HCEC 1CT (cell line): ENCODE measurements at places on chromosomes 11 and 22.

- no peak for DNase-seq
Observed at GRCh38 chr11:46102843-46103242, 18.4 kb downstream of the PHF21A start.

DNA sequence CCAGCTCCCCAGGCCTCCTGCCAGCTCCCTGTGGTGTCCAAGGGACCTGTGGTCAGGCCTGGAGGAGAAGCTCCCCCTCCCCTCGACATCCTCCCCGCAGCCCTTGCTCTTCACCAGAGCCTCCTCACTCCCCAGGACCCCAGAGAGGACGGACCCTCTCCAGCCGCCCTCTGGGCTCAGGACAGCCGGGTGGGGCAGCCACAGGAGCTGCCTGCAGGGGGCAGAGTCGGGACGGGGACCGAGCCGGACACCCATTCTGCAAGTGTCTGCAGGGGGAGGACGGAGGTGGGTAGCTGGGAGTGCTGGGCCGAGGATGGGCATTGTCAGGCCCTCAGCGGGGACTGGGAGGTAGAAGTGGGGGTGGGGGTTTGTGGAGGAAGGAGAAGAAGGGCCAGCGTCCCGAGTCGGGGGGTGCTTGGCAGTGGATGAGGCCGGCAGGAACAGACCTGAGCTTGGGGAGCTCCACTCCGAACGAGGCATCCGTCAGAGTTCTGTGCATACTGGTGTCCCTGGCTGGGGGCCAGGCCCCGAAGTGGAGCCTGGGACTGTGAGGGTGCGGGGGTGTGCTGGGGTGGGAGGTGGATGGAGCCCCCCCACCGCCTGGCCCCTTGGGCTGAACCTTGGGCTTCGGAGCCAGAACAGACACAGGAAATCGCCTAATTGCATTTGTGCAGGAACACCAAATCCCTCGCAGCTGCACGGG, 15.2 kb downstream of the PRR33 start:
- peak; percentile 82 for DNase-seq

DNA sequence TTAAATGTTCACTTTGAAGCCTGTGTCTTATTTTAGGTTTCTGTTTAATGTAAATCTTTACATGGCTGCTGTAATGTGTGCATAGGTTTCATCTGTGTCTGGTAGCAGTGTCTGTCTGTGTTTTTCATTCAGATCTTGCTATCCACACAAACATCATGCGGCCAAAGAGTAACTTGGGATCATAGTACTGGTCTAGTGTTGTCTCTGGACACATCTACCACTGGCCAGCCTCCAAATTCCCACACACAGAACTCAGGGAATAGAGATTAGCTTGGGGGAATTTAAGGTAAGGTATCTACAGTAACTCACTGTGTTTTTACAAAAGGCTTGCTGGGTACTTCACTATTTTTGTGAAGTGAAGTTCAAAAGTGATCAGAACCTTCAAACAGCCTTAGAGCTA, 32.1 kb upstream of the ZNF143 start:
- no peak for DNase-seq

GRCh38 chr11:67372321-67372992, 941 bp downstream of the CLCF1 start:
- no peak for DNase-seq

GRCh38 chr11:17950644-17951043, 62.2 kb downstream of the SERGEF start:
- DNase-seq: no peak

- no peak for DNase-seq
Observed at GRCh38 chr22:22479116-22479515, 29.4 kb downstream of the ZNF280B start.

DNA sequence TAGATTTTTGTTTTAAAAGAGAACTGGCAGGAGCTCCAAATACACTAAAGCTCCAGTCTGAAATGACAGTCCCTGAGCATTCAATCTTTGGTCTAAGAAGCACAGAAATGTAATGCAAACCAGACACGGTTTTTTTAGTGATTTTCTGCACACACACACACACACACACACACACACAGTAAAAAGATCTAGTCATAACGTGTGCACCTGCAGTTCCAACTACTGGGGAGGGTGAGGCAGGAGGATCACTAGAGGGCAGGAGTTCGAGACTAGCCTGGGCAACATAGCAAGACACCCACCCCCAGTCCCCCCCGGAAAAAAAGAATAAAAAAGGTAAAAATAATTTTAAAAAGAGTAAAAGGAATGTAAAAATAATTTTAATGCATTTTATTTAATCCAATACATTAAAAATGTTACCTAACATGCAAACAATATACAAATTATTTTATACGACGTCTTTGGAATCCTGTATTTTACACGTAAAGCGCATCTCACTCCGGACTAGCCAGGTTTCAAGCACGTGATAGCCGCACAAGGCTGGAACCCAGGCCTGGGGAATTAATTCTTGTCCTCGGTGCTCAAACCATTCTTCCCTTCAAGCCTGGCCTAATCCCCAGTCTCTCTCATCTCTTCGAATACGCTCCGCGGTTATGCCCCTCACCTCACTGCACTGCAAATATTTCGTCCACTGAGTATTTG, 762 bp upstream of the TBC1D22A start:
- no peak for DNase-seq

- DNase-seq: no peak
Observed at GRCh38 chr11:126308271-126308671, 4.4 kb downstream of the DCPS start.

DNA sequence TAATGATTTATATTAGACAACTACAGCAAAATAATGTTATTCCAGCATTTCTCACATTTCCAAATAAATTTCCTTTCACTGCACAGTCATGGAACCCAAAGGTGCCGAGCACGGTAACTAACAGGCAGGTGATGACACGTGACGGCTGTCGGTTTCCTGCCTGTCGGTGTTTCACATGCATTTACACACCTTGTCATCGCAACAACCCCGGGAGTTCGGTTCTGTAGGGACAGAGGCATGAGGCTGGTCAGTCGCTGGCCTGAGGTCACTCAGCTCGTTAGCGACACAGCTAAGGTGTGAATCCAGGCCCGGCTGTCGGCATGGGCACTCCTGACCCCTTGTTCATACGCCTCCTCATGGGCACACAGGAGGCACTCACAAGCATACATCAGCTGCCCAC, 9.9 kb downstream of the DNAL4 start:
- DNase-seq: no peak

- no peak for DNase-seq
Observed at GRCh38 chr11:32388871-32389770, 46.2 kb downstream of the WT1 start.

DNA sequence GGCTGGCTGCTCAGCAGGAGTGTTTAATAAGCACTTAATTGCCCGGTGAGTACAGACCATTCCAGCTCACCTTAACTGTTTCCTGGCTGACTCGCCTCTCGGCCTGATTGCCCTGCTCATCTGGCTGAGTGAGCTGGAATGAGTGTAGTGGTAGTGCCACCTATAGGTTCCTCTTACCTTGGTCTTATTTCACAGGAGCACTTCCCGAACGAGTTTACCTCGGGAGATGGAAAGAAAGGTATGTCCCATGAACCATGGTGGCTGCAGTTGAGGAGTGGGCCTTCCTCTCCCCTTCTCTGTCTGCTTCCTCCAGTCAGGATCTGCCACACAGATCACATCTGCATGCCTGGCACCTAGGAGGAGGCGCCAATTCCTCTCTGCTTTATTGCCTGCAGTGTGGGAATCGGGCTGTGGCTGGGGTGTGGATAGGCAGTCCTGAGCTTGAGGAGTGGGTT, 26.7 kb downstream of the UPB1 start:
- DNase-seq: peak; percentile 53

DNA sequence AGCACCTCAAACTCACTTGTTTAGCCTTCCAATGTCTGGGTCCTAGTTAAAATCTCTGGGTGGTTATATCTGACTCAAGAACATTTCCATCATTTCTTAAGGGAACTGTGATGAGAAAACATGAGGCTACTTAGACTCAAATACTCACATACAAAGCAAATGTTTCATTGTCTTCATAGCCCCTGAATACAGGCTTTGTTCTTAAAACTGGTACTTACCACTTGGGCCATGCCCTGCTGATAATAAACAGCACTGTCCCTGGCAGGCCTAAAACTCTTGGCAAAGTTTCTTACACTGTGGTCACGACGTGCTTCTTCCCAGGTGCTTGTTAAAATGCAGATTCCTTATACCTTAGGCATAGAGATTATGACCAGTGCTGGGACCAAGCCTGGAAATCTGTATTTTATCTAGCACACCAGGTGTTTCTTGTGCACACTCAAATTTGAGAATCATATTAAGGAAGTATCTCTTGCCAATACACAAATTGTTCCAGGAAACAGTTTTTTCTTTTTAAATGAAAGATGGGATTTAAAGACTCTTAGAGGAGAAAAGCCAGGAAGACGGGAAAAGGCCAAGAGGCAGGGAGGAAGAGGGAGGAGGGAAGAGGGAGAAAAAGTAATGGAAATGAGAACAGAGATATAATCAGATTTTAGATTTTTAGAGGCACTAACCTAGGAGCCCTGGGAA, 287.9 kb upstream of the MPPED2 start:
- DNase-seq: no peak
